ENCODE measurements at places on chromosomes 11 and 22. TPM values are rescaled to one million over a fixed set of nuclear protein-coding genes. Genes with fewer than 3 reads are reported as not detected.
A peak's percentile ranks its signal among the peaks of the same experiment; 100 is the strongest.

The LARGE2 gene
- total RNA-seq: not detected

The HBG1 gene
- not detected for total RNA-seq

- no peak for DNase-seq
Measured at GRCh38 chr11:124402326-124402922, 3.6 kb upstream of the OR8B3 start.

The HIRA gene
- total RNA-seq: 33.2 TPM

DNA sequence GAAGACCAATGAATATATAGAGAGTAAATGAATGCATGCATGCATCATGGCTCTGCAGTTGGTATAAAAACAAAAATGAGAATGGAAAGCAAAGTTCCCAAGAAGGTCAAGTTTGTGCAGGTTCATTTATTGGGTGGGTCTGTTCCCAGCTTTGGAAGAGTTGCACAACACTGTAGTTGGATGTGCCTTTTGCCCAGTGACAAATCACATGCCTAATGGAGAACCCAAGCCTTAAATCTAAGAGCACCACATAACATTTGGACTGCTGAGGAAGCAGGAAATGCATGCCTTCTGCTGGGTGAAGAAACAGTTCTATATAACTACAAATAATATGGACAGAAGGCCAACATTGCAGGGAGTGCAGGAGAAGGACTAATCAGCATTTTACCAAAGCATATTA, 30.6 kb downstream of the PRCP start:
- no peak for DNase-seq

GRCh38 chr11:67576735-67577475, 6.7 kb upstream of the GSTP1 start:
- DNase-seq: no peak

GRCh38 chr22:30906411-30906810, 62.2 kb downstream of the MORC2 start:
- peak; percentile 82 for DNase-seq

GRCh38 chr11:125174686-125175085, 10.1 kb downstream of the PKNOX2 start:
- no peak for DNase-seq

The MAJIN gene
- total RNA-seq: not detected

GRCh38 chr11:31877083-31877482, 66.0 kb upstream of the PAX6 start:
- peak; percentile 3 for DNase-seq

DNA sequence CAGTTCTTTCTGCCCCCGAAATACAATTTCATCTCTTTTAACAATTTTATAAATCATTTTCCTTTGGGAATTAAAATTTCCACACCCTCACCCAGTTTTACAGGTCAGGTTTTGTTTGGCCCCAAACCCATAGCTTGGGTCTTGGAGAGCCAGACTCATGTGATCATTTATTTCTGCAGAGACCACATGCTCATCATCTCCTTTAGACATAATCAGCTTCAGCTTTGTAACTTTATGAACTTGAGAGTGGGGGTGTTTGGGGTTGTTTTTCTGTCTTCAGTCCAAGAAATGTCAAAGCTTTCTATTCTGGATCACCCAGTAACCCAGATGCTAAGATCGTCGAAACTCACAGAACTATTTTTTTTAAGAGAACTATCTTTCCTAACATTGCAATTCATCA, 70.9 kb downstream of the DBX1 start:
- no peak for DNase-seq

Data from osteocyte (in vitro differentiated cells).